Activated CD4-positive, CD25-positive, alpha-beta regulatory T cell treated with anti-CD3 and anti-CD28 coated beads, Interleukin-2, amount 50 U/mL, for 24 hours (primary cell): ENCODE measurements at places on chromosomes 2 and 18.

DNA sequence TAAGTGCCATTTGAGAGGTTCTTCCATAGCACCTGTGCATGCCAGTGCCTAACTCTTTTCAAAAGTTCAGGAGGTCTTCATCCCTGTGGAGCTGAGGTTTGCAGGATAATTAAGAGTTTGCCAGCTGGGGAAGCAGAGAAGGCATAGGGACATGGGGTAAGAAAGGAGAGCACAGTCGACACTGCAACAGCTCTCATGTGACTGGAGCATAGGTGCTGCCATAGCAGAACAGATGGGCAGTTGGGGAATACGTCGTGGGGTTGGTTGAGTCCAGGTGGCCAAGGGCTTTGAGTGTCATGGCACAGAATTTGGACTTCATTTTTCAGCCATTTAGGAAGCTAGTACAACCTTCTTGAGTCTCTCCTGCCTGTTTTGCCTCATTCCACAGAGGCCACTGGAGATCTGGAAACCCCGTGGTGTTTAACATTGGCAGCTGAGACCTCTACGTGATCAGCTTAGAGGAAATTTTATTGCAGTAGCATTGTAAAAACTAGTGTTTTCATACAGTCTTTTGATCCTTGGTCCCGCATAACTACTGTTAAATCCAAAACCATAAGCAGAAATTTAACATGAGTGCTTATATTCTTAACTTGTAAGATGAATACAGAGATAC lies 65.1 kb downstream of the CRIM1 start:
- ATAC-seq = no peak

GRCh38 chr18:21820033-21820810 lies 79.6 kb downstream of the MIB1 start:
- ATAC-seq = no peak

- ATAC-seq = no peak
These were observed 10.2 kb downstream of the MTERF4 start for GRCh38 chr2:241091734-241092445.

GRCh38 chr2:161166538-161167409 lies 6.5 kb downstream of the TANK start:
- ATAC-seq = peak; percentile 96

DNA sequence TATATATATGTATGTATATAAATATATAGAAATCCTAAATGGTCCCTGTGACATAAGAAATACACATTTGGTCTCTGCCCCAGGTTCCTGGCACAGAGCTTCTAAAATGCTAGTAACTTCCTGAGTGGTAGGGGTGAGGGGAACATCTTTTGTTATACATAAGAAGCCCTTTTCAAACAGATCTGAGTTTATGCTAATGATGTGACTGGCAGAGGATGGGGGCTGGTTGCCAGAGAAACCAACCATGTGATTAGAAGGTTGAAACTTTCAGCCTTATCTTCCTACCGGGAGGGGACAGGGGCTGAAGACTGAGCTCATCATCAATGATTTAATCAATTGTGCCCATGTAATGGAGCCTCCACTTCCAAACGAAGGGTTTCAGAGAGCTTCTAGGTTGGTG lies 16.3 kb downstream of the MFSD2B start:
- ATAC-seq = no peak

DNA sequence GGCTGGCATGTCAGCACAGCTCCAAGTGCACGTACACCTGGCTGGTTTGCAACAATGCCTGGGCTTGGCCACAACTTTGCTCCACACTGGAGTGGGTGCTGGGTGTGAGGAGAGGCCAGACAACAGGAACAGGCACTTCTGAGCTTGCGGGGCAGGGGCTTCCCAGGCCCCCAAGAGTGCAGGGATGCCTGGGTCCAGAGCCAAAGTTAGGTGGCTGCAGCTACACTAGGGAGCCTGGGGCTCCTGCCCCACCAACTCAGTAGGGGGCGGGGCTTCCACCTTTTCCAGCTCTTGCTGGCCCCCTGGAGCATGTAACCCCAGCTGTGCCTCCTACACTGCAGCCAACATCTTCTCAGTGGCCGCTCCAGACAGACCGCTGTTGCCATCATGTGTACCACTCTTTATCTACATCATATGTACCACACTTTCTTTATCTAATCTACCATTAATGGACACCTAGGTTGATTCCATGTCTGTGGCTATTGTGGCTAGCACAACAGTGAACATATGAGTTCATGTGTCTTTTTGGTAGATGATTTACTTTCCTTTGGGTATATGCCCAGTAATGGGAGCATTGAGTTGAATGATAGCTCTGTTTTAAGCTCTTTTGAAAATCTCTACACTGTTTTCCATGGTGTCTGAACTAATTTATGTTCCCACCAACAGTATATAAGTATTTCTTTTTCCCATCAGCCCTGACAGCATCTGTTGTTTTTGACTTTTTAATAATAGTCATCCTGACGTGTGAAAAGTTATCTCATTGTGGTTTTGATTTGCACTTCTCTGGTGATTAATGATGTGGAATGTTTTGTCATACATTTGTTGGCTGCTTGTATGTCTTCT lies 87.9 kb downstream of the ZNF804A start:
- ATAC-seq = no peak

DNA sequence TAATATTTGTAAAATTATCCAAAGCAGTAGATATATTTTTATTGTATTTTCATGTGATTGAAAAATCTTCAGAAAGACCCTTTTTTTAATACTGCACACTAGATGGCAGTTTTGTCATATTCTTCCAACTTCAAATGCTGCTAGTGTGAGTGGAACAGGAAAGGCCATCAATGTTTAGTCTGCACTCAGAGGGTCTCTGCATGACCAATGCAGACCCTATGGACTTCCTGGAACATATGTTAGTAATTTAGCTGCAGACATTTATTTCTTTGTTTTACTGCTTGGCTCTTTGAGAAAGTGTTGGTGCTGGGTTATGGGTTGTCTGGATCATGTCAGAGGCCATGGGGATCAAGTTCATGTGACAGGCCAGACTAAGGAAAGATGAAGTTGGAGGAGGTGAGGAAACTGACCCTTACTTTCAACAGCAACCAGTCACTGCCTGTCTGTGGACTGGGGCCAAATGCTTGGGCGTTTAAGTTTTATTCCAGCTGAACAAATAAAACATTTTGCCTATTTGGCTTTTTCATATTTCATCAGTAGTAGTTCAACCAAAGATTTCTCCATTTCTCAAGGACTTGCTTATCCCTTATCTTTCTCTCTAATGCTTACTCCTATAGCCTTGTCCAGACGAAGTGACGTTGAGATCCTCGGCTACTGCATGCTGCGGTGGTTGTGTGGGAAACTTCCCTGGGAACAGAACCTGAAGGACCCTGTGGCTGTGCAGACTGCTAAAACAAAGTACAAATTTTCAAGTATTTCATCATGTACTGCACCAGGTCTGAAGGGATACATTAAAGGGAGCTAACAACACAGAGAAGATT lies 84.8 kb downstream of the VRK2 start:
- no peak for ATAC-seq

DNA sequence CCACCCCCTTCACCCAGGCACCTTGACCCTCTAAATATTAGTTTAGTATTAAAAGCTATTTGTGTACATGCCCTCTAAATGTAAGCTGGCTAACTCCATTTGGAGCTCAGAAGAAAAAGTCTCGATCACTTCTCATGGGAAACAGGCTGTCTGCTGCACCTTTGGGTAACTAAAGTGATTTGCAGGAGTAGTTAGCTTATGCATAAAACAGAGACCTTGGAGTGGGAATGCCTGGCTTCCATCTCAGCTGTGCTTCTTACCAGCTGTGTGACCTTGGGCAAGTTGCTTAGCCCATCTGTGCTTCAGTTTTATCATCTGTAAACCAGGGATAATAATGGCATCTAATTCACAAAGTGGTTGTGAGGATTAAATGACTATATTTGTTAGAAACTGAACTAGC lies 29.9 kb downstream of the IGFBP2 start:
- ATAC-seq = no peak

GRCh38 chr18:4119813-4120212 lies 335.3 kb downstream of the DLGAP1 start:
- no peak for ATAC-seq

DNA sequence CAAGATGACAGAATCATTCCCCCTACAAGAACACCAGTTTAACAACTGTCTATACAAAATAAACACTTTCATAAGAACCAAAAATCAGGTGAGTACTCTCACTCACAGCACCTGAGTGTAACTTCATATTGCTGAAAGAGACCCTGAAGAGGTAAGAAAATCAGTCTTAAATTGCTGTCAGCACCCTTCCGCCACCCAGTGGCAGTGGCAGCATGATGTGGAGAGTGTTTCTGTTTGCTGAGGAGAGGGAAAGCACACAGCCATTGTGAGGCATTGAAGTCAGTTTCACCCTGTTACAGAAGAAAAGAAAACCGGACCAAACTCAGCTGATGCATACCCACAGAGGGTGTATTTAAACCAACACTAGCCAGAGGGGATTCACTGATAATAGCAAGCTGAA lies 1240.8 kb upstream of the CRIM1 start:
- ATAC-seq = no peak

- no peak for ATAC-seq
These were observed 119.2 kb downstream of the INHBB start for GRCh38 chr2:120465012-120465700.

GRCh38 chr2:75007819-75008218 lies 49.4 kb downstream of the POLE4 start:
- no peak for ATAC-seq

- ATAC-seq = no peak
These were observed 100.1 kb downstream of the THADA start for GRCh38 chr2:43495727-43496126.

GRCh38 chr2:124563426-124563825 lies 538.3 kb downstream of the CNTNAP5 start:
- no peak for ATAC-seq

DNA sequence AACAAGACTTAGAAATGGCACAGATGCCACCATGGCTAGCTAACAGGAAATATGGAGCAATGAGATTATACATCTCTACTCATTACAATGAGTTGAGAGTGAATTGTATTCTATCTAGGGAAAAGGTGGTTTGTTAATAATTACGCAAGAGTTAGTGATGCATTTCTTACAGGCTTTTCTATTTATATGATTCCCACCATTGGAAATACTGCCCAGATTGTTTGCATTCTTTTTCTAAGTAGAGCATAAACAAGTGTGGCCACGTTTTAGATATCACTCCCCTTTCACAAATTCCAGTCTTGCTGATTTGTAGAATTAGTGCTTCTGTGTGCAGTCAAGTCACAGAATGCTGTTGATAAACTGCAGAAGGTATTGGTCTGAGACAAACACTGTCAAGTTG lies 56.6 kb downstream of the ZNF804A start:
- no peak for ATAC-seq

GRCh38 chr2:233656443-233656842 lies 15.3 kb upstream of the UGT1A9 start:
- ATAC-seq = no peak

GRCh38 chr2:37802211-37802752 lies 122.8 kb upstream of the RMDN2 start:
- no peak for ATAC-seq

DNA sequence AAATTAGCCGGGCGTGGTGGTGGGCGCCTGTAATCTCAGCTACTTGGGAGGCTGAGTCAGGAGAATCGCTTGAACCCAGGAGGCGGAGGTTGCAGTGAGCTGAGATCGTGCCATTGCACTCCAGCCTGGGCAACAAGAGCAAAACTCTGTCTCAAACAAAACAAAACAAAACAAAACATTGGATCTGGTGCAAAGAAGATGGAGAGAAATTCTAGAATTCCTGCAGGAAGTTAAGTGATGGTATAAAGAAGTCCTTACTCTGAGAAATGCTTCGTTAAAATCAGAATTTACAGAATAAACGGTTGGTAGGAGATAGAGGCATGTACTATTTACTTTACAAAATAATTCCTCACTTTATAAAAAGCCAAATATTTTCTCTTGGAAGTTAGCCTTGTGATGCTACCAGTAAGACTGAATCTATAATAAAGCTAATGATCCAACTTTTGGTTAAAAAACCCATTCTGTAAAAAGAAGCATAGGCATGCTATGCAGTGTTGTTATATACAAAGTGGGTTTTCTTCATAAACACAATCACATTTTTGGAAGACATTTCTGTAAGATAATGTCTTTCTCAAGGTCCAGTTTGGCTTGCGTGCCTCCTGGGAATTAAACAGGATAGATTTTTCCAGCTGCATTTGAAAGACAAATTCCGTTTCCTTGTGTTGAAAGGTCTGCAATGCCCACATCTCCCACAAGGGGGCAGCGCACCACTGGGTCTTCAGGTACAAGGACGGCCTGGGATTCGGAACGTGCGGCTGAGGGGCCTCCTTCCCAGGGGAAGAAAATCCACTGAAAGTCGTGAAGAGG lies 35.6 kb upstream of the PNO1 start:
- ATAC-seq = no peak

DNA sequence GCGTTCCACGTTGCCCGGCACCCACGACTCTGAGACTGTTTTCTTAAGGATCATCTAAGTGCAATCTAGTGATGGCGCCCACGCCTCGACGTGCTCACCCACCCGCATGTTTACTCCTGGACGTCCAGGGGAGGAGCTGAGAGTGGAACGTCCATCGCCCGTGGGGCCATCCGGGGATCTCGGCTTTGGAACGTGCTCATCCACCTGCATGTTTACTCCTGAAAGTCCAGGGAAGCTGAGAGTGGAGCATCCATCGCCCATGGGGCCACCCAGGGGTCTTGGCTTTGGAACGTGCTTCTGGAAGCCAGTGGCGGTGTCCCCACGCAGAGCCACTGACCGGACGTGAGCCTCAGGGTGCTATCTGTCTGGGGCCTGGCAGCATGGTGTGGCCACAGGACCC lies 45.6 kb upstream of the SALL3 start:
- ATAC-seq = no peak
